ENCODE measurements at places on chromosomes 1 and 21.

- DNase-seq: no peak
Measured at GRCh38 chr1:212207822-212208520, 77.2 kb upstream of the PPP2R5A start.

DNA sequence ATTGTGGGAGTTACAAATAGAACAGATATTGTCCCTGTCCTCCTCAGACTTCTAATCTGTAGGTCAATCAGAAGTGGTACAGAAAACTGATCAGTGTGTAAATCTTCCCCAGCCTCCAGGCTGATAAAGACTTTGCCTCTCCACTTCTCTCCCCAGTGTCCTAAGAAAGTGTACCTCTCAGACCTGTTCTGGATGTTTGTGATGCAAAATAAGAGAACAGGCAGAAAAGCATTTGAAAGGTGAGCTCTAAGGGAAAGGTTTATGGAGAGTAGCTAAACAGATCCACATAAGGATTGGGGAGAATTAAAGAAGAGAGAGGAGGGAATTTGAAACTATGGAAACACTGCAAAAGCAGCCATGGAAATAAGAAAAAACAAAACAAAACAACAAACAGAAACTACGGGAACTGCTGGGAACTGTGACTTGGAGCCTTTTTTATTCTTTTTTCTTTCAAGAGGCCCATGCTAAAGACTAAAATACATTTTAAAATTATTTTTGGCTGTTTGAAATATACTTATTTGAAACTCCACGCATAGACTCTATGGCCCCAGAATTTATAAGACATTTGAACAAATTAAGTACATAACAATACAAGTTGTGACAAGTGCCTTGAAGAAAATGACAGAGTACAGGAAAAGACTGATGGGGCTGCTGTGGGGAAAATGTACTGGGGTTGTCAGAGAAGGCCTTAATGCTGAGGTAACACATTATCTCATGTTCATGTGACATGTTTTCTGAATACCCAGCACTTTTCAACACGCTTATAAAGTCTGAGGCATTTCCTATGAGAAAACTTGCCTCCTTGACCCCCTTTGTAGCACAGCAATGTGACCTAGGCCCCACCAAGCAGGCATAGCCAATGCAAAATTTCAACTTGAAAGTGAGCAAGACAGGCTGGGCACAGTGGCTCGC is 51.2 kb downstream of the TRAF5 start:
- DNase-seq: no peak

- no peak for DNase-seq
Measured at GRCh38 chr1:8494681-8495080, 176.8 kb downstream of the SLC45A1 start.

DNA sequence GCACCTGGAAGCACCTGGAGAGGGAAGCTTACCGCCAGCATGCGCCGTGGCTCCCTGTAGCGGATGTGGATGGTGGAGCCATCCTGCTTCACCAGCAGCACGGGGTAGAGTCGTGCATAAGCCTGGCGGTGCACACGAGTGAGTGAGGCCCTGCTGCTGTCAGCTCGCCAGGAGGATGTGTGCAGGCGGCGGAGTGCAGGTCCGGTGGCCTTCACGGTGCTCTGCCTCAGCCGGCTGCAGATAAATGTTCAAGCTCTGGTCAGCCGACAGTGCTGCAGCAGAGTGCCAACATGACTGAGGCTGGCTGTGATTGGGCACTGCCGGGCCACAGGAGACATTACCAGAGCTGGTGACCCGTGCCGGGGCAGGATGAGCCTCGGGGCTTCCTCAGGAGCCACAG is 1.5 kb downstream of the MRPL55 start:
- no peak for DNase-seq

DNA sequence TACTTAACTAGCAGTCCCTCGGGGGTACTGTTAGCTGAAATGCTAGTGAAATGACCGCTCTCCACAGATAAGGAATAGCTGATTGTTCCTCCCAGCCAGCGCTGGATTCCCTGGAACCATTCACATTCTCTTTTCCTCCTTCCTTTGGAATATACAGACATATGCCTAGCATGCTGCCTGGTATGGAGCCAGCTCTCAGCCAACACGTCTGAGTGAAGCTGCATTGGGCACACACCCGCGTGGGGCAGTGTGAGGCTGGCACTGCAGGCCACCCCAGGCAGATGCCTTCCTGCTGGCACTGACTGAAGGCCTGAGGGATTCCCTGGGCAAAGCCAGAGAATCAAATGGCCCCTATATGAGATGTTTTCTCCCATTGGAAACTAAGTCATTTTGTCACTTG is 66.7 kb downstream of the TLR5 start:
- DNase-seq: no peak

DNA sequence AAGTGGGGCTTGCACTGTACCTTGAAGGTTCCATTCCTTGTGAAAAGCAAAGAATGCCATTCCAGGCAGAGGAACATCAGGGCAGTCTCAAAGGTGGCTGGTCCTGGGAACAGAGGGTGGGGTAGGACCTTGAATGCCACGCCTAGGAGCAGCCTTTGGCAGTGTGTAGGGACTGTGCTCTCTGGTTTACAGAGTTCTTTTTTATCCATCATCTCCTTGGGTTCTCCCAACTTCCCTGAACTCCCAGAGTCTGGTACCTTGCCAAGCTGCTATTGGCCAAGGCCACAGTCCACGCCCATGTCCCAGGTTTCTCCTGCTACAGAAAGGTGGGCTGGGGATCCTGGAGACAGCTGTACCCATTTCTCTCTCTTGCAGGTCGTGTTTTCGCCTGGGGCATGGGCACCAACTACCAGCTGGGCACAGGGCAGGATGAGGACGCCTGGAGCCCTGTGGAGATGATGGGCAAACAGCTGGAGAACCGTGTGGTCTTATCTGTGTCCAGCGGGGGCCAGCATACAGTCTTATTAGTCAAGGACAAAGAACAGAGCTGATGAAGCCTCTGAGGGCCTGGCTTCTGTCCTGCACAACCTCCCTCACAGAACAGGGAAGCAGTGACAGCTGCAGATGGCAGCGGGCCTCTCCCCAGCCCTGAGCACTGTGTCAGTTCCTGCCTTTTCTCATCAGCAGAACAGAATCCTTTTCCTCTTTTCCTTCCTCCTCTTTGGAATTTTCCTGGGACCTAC is 15.3 kb upstream of the TRNAU1AP start:
- DNase-seq: no peak

DNA sequence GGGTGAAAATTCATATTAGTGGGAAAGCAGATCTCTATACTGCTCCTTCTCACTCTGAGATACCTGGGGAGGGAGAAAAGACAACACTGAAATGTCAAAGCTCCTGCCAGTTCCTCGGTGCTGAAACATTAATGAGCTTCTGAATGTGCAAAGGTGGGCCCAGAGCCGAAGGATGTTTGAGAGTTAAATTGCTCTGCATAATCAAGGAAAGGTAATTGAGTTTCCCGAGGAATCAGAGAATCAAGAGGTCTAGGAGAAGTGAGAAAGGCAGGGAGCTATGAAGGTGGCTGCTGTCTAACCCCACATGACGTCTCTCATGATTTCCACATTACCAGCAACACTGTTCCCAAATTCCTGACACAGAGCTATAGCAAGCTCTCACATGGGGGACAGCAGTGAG is 346.7 kb downstream of the SMYD3 start:
- DNase-seq: no peak

DNA sequence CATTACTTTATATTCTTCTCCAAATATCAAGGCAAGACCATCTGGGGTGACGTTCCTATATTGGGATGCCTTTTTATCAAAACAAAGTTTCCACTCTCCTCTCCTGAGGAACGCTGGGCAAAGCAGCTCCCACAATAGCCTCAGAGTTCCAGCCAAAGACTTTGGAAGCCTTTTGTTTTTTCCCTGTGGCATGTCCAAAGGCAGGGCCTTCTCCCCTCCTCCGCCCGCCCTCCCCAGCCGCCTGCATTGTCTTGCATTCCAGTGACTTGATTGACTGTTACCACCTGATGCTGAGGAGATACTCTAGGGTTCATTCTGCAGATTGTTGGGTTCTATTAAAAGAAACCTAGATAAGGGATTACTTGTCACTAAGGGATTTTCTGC is 43.5 kb downstream of the PROX1 start:
- no peak for DNase-seq

- DNase-seq: no peak
Measured at GRCh38 chr1:107530543-107530942, 389.7 kb downstream of the NTNG1 start.

GRCh38 chr1:246182149-246182851 is 324.8 kb downstream of the SMYD3 start:
- no peak for DNase-seq

GRCh38 chr1:64766429-64766828 is 21.6 kb downstream of the RAVER2 start:
- no peak for DNase-seq

GRCh38 chr1:31694069-31694963 is 9.5 kb downstream of the COL16A1 start:
- no peak for DNase-seq

DNA sequence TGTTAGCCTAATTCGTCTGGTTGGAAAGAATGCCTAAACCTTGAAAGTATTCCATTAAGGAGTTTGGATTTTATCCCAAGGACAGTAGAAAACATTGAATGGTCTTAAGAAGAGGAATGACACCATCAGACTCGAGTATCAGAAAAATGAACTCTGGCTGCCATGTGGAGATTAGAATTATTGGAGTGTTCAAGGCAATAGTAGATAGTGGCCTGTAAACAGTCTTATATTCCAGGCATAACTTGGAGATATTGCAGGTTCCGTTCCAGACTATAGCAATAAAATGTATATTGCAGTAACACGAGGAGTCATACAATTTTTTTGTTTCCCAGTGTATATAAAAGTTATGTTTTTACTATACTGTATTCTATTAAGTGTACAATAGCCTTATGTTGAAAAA is 130.9 kb downstream of the GDAP2 start:
- no peak for DNase-seq

DNA sequence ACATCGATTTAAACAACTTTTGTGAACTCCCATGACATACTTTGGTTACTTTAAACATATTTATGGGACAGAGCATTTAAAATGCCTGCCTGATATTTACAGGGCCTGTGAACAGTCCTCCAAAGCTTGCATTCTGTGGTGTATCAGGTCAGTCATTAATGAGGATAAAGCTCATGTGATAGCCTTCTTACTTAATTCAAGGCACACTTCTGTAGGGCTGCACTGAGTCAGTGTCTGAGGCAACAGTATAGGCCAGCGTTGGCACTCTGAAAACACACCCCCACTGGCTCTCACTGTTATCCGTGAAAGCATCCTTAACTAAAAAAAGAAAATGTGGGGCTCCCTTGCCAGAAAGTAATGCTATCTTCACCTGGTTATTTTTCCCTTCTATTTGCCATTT is 200.0 kb downstream of the NFIA start:
- DNase-seq: no peak

- DNase-seq: no peak
Measured at GRCh38 chr1:28045777-28046176, 42.6 kb downstream of the EYA3 start.

DNA sequence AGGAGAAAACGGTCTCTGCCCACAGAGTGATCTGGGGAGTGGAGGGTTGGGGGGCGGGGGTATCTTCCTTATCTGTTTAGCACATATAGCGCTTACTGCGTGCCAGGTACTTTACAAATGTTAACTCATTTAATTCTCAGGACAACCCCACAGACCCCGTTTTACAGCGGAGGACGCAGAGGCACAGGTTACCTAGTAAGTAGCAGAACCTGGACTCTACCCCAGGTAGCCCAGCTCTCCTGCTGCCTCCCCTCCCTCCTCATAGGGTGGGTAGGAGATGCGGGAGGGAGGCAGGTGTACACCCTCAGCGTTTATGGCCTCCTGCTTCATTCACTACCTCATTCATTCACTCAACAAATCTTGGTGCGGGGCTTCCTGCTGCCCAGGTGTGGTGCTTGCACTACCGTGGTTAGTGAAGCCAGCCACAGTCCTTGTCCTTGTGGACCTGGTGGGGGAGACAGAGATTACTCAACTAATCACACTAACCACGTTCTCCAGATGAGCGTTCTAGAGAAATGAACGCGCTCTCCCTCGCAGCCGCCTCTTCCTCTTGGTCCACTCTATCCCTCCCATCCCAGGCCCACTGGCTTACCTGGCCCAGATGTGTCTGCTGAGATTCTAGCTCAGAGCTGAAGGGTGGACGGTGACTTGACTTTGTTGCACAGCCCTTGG is 102.0 kb downstream of the IER5 start:
- DNase-seq: no peak

DNA sequence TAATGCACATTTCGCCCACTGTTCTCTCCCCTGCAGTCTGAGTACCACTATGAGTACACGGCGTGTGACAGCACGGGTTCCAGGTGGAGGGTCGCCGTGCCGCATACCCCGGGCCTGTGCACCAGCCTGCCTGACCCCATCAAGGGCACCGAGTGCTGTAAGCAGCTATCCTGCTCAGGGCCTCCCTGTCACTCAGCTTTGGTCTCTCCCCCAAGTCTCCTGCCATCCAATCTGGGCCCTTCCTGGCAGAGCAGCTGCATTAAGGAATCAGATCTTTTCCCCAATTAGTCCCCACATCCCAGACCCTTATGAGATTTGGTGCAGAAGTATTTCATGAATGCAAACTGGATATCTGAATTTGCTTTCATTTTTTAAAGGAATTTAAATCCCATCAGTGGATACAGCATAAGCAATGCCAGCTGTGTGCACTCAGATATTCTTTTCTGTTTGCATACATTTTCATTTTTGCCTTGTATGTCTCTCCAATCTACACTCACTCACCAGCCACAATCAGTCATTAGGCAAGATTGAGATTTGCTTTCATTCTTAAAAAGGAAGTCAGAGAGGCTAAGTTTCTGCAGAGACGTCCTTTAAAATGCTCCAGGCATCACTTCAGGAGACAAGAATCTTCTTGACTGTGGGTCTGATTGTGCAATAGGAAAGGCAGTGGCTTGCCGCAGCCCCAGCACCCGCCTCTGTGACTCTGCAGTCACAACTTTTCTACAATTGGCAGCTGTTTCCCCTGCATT is 48.1 kb downstream of the ELAPOR1 start:
- peak; percentile 8 for DNase-seq

All from T-helper 2 cell (primary cell).